Activated CD8-positive, alpha-beta T cell treated with anti-CD3 and anti-CD28 coated beads, Interleukin-2, amount 10 ng/mL, durations not matched to agents 7 days and 5 days (primary cell): ENCODE measurements at places on chromosomes 6 and 20.
A peak's percentile ranks its signal among the peaks of the same experiment; 100 is the strongest.

- no peak for DNase-seq
- H3K36me3 ChIP-seq, result no peaks in the 10 kb centered on the region
- no peaks in the 10 kb centered on the region for H3K4me1 ChIP-seq
- H3K27me3 ChIP-seq, result peaks cover 11% of the 10 kb centered on the region
- H3K4me3 ChIP-seq, result no peak overlapping the region
Observed at GRCh38 chr6:36266913-36267644, 2.8 kb upstream of the PNPLA1 start.

DNA sequence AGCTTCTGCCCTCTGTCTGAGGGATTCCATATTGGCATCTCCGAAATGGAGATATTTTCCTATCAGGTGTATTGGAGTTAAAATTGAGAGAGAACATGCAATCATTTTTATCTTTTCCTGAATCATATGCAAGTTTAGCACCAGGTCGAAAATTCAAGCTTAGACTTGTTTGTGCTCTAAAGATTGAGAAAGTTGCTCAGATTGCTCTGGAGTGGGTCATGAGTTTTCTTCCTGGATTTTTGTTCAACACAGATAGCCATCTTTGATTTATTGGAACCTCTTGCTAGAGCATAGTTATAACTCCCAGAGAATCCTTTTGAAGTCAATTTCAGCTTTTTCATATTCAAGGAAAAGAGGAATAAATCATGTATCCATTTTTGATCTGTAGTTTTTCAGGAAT lies 373.5 kb upstream of the FLRT3 start:
- no peak overlapping the region for H3K27ac ChIP-seq
- H3K4me1 ChIP-seq, result no peaks in the 10 kb centered on the region
- H3K27me3 ChIP-seq, result no peaks in the 10 kb centered on the region
- no peaks in the 10 kb centered on the region for H3K36me3 ChIP-seq

DNA sequence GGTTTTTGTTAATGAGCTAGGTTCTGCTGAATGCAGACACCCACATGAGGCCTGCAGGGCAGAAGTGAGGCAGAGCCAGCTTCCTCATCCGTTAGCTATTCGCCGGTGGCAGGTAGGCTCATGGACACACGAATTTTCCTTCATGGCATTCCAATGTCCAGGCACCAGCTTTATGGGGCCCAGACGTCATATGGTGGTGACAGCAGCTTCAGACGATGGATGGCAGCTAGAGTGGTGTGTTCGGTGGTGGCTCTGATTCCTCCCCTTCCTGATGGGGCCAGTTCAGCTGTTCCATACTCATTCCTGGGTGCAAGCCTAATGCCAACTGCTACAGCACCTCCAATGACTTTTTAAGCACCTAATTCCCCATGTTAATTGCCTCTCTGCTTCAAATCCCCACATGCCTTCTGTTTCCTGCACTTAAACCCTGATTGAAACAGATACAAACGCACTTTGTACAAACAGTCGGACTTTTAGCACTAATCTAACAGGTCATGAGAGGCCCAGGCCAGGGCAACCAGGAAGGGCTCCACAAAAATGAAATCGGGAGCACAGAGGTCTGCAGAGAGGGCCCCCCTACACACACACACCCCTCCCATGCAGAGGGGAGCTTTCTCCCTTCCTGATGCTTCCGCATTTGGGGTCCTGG lies 35.7 kb upstream of the MLN start:
- no peak for DNase-seq
- no peak overlapping the region for H3K4me3 ChIP-seq
- H3K27ac ChIP-seq, result peak overlapping the region; percentile 0
- peaks cover 19% of the 10 kb centered on the region for H3K4me1 ChIP-seq
- H3K27me3 ChIP-seq, result peaks cover 29% of the 10 kb centered on the region

DNA sequence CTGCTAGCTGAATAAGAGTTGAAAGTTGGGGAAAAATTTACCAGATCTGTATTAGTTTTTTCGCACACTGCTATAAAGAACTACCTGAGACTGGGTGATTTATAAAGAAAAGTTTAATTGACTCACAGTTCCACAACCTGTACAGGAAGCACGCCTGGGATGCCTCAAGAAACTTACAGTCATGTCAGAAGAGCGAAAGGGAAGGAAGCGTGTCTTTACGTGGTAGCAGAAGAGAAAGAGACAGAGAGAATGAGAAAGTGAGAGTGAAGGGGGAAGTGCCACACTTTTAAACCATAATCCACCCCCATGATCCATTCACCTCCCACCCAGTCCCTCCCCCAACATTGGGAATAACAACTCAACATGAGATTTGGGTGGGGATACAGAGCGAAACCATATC lies 79.6 kb downstream of the KHDC1L start:
- no peak for DNase-seq
- H3K36me3 ChIP-seq, result peaks cover 3% of the 10 kb centered on the region
- H3K4me1 ChIP-seq, result no peaks in the 10 kb centered on the region

DNA sequence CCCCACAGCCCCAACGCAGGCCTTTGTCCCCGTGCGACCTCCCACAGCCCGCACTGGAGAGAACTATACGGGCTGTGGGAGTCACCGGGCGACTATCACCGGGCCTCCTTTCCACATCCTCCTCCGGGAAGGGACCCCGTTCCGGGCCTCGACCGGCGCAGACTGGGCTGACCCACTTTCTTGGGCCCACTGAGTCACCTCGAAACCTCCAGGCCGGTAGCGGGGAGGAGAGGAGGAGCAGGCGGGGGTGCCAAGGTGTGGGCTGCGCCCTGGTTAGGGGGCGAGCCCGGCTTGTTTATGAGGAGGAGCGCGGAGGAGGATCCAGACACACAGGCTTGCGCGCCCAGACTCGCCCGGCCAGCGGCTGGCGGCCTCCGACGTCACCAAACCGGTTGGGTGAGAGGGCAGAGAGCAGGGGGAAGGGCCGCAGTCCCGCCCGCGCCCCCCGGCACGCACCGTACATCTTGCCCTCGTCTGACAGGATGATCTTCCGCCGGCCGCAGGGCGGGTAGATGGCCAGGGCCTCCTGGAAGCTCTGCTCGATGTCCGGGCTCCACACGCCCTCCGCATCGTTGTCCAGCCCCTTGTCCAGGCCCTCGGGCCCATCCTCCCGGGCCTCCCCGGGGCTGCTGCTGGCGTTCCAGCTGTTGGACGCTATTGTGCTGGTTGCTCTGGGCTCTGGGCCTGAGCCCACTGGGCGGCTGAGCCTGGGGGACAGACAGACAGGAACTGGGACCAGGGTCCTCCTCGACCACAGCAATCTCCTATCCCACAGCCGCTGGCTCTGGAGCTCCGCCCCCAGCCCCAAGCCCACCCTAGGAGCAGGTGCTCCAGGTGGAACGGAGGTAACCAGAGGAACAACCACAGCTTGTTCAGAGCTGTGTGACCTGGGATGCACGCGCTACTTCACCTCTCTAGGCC lies 10.6 kb downstream of the TEAD3 start:
- no peak overlapping the region for H3K4me3 ChIP-seq
- no peak for DNase-seq
- H3K4me1 ChIP-seq, result peaks cover 10% of the 10 kb centered on the region
- no peak overlapping the region for H3K27ac ChIP-seq
- no peaks in the 10 kb centered on the region for H3K36me3 ChIP-seq

DNA sequence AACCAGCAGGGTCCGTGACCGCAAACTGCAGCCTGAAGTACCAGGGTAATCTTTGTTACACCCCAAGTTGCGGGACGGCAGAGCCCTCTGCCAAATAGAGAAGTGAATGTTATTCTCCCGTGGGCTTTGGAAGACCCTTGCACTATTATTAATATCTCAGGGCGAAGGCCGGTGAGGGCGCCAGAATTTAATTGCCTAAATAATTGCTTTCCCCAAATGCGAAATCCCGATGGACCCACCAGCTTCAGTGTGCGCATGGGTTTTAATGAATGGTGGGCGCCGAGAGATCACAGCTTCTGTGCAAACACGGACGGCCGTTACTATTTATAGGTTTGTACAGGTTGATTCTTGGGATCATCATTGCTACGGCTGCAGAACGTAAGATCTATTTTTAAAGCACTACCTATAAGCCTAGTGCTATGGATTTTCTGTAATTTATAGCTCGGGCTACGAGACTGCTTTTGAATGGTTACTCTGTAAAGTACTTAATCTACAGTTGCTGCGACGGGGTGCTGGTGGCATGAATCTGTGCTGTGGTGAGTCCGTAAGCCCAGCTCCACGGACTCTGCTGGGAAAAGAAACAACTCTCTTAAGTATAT lies 15.2 kb upstream of the PHACTR3 start:
- DNase-seq, result no peak
- H3K4me1 ChIP-seq, result peaks cover 18% of the 10 kb centered on the region
- peaks cover 25% of the 10 kb centered on the region for H3K27me3 ChIP-seq
- H3K4me3 ChIP-seq, result no peak overlapping the region
- H3K27ac ChIP-seq, result no peak overlapping the region

DNA sequence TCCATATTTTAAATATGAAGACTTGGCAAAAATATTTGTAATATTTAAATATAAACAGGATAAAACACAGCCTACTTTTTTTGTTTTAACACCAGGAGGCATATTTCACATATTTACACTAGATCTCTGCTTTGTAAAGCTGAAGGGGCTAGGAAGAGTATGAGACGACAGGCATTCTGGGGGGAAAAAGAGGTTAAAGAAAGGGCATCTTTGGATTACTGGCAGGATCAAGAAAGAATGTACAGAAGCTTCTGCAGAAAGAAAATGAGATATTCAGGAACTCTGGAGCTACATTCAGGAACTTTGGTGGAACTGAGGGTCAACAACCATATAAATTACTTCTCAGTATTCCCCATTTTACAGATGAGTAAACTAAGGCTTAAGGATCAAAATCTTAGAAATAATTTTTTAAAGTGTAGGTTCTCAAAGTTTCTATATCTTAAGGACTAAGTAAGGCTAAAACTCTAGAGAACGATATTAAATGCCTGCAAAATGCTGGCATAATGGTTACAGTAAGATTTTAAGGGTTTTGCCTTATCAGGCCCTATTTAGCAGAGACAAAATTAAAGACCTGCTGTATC lies 156.5 kb downstream of the CDK19 start:
- no peak overlapping the region for H3K4me3 ChIP-seq
- H3K27me3 ChIP-seq, result no peaks in the 10 kb centered on the region
- no peak overlapping the region for H3K27ac ChIP-seq
- no peaks in the 10 kb centered on the region for H3K4me1 ChIP-seq
- peaks cover 7% of the 10 kb centered on the region for H3K36me3 ChIP-seq

DNA sequence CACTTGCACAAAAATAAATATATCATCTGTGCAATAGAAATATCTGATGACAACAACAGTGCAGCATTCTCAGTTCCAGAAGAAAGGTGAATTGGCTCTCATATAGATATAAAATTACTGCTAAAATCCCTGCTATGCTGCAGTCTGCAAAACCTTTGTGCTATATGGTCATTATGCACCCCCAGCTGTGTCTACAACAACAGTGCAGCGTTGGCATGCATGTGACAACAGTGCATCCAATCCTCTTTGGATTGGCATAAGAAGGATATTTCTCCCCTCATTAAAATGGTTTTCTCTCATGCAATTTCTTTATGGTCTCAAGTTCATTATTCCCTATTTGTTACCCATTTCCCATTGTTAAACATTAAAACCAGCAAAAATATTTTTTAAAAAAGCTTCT lies 23.1 kb downstream of the OR2B6 start:
- DNase-seq, result no peak
- H3K36me3 ChIP-seq, result no peaks in the 10 kb centered on the region
- no peaks in the 10 kb centered on the region for H3K4me1 ChIP-seq
- H3K27ac ChIP-seq, result no peak overlapping the region
- peaks cover 27% of the 10 kb centered on the region for H3K27me3 ChIP-seq
- no peak overlapping the region for H3K4me3 ChIP-seq

GRCh38 chr6:146590492-146590891 lies 8.3 kb upstream of the ADGB start:
- no peaks in the 10 kb centered on the region for H3K36me3 ChIP-seq
- no peak for DNase-seq
- no peak overlapping the region for H3K4me3 ChIP-seq
- no peaks in the 10 kb centered on the region for H3K4me1 ChIP-seq
- no peaks in the 10 kb centered on the region for H3K27me3 ChIP-seq
- H3K27ac ChIP-seq, result no peak overlapping the region

DNA sequence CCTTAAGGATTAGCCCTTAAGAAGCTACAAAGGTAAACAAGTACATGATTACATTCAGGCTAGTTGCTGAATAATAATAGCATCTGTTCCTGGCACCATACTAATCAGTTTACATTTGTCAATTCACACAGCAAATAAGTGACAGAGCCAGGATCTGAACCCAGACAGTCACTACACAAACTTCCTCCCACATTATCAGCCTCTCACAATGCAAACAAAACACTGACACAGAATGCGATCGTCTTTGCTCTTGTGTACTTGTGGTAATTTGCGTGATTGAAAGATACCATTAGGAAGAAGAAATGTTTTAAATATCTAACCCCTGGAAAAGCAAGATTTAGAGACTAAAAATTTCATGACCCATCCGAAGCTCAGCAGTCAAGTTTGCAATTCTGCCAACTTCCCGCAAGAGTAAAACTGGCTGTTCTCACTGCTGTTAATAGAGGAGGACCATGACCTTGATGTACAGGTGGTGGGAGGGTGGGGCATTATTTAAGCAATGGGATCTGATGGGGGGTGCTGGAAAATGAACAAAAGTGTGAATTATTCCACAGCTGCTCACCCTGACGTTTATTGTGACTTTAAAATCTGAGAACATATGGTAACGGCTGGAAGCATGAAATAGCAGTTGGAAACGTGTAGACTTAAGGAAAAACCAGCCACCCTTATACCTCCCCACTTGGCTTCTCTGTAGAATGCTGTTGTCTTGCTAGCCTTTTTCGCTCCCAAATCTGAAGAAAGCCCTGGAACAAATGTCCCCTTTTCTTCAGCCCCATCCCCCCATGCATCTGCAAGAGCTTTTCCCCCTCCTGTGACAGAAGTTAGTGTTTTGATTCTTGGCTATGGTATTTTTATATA lies 95.3 kb upstream of the ARMC2 start:
- no peaks in the 10 kb centered on the region for H3K4me1 ChIP-seq
- H3K27me3 ChIP-seq, result peaks cover 4% of the 10 kb centered on the region
- H3K36me3 ChIP-seq, result no peaks in the 10 kb centered on the region
- no peak overlapping the region for H3K4me3 ChIP-seq
- no peak for DNase-seq

GRCh38 chr20:23639490-23639958 lies 1.8 kb upstream of the CST3 start:
- no peak overlapping the region for H3K4me3 ChIP-seq
- H3K4me1 ChIP-seq, result peaks cover 5% of the 10 kb centered on the region
- H3K36me3 ChIP-seq, result no peaks in the 10 kb centered on the region
- no peak overlapping the region for H3K27ac ChIP-seq
- peaks cover 19% of the 10 kb centered on the region for H3K27me3 ChIP-seq
- no peak for DNase-seq

GRCh38 chr20:15763366-15763765 lies 809.9 kb downstream of the KIF16B start:
- no peaks in the 10 kb centered on the region for H3K4me1 ChIP-seq
- no peaks in the 10 kb centered on the region for H3K27me3 ChIP-seq
- H3K36me3 ChIP-seq, result no peaks in the 10 kb centered on the region
- no peak overlapping the region for H3K4me3 ChIP-seq

GRCh38 chr6:130252527-130253237 lies 29.9 kb upstream of the SAMD3 start:
- peaks cover 10% of the 10 kb centered on the region for H3K36me3 ChIP-seq
- H3K27ac ChIP-seq, result no peak overlapping the region
- peaks cover 13% of the 10 kb centered on the region for H3K4me1 ChIP-seq
- no peak overlapping the region for H3K4me3 ChIP-seq
- H3K27me3 ChIP-seq, result peaks cover 3% of the 10 kb centered on the region

- H3K27ac ChIP-seq, result peak overlapping the region; percentile 78
- H3K4me3 ChIP-seq, result peak overlapping the region; percentile 92
- peaks cover 64% of the 10 kb centered on the region for H3K4me1 ChIP-seq
- H3K27me3 ChIP-seq, result peaks cover 5% of the 10 kb centered on the region
- no peak for DNase-seq
Observed at GRCh38 chr6:31354864-31355582, 2.0 kb downstream of the HLA-B start.

- peak overlapping the region; percentile 49 for H3K4me3 ChIP-seq
- H3K27ac ChIP-seq, result peak overlapping the region; percentile 97
- H3K4me1 ChIP-seq, result peaks cover 73% of the 10 kb centered on the region
- peaks cover 1% of the 10 kb centered on the region for H3K36me3 ChIP-seq
- DNase-seq, result peak; percentile 68
- no peaks in the 10 kb centered on the region for H3K27me3 ChIP-seq
Observed at GRCh38 chr20:53708129-53708968, 114.7 kb upstream of the ZNF217 start.
